T-helper 17 cell (primary cell): ENCODE measurements at places on chromosomes 7 and 10.

DNA sequence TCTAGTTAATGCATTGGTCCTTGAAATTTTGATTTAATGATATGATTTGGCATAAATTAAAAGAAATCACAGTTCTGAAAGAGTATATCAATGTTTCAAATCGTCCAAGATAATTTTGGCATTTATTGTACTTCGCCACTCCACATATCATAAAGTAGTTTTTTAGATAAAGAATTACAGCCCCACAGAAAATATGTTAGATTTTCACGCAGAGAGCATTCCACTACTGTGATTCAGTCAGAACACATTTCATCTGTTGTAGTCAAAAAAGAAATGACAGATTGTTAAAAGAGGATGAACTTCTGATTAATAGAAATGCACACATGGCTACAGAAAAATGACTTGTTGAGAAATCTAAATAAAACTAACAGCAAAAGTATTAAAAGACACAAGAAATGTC, 1063.5 kb upstream of the LRRN3 start:
- DNase-seq, result no peak

DNA sequence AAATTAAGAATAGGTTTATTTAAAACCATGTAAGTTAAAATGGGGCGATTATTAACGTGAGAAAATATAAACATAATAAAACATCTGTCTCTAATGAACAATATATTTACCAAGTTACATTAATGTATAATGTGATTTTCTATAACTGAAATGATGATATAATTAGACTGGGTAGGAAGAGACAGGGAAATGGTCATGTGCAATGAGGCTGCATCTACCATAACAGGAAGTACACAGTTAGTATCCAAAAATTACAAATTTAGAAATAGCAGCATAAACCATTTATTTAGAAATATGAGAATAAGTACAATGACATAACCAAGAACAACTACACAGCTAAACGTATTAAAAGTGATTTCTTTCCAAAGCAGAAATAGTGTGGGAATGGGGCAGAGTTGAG, 25.8 kb upstream of the BET1 start:
- no peak for DNase-seq

GRCh38 chr10:14553448-14553847, 221.2 kb downstream of the FAM107B start:
- DNase-seq, result no peak

DNA sequence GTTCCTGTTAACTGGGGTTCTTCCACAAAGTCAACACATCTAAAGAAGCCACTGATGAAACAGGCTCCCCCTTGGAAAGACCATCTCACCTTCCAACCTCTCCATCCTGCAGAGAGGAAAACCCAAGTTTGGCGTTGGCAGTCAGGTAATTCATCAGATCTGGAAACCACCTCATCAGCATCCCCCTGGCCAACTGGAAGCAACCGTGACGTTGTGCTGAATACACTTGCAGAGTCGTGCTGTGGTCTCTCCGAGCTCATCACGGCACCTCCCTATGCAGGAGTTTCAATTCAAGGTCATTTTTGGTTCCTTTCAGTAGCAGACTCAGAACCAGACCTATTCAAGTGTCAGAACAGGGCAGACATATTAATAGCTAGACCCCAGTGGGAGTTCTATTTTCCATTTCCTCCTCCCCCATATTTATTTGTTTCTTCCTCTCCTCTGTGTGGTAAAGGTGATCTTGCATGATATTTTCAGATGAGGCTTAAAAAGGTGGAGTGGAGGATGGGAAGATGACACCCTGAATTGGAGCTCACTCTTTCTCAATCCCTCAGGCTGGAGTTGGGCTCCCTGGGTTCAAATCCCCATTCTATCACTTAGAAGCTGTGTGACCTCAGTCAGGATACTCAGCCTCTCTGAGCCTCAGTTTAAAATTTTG, 149.1 kb upstream of the ADO start:
- no peak for DNase-seq

- peak; percentile 70 for DNase-seq
These were observed at the start of gene SRPK2 for GRCh38 chr7:105388356-105389087. SRPK2 (minus strand) TSS chr7:105388921.
